ENCODE measurements at places on chromosomes 1 and 21.
A peak's percentile ranks its signal among the peaks of the same experiment; 100 is the strongest.

DNA sequence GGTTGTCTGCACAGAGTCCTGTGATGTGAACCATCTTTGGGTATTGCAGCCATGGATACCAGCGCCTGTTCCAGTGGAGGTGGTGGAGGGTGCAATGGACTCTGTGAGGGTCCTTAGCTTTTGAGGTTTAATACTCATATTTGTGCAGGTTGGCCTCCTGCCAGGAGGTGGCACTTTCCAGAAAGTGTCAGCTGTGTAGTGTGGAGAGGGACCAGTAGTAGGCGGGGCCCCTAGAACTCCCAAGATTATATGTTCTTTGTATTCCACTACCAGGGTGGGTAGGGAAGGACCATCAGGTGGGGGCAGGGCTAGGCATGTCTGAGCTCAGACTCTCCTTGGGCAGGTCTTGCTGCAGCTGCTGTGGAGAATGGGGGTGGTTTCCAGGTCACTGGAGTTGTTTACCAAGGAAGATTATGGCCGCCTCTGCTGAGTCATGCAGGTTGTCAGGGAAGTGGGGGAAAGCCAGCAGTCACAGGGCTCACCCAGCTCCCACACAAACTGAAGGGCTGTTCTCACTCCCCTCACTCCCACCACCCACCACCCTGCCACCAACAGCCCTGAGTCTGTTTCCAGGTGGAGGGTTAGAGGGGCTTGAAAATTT lies 31.2 kb upstream of the ZNF678 start:
- DNase-seq, result no peak

DNA sequence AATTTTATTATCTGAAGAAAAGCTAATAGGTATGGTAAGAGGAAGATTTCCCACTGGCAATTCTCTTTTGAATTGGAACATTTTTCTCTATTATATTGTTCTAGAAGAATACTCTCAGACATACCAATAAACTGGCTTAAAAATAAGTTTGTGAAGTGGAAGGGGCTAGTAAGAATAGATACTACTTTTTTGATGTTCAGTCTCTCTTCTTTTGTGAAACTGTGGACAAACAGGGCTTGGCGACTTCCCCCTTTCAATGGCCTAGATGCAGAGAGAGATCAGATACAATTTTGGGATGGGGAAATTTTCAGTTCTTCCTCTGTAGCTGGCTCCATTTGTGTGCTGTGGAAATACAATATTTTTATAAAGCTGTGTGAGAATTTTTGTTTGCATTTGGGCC lies 2.5 kb downstream of the PBX1 start:
- DNase-seq, result no peak

GRCh38 chr1:169872906-169873305 lies 20.8 kb downstream of the SCYL3 start:
- no peak for DNase-seq

DNA sequence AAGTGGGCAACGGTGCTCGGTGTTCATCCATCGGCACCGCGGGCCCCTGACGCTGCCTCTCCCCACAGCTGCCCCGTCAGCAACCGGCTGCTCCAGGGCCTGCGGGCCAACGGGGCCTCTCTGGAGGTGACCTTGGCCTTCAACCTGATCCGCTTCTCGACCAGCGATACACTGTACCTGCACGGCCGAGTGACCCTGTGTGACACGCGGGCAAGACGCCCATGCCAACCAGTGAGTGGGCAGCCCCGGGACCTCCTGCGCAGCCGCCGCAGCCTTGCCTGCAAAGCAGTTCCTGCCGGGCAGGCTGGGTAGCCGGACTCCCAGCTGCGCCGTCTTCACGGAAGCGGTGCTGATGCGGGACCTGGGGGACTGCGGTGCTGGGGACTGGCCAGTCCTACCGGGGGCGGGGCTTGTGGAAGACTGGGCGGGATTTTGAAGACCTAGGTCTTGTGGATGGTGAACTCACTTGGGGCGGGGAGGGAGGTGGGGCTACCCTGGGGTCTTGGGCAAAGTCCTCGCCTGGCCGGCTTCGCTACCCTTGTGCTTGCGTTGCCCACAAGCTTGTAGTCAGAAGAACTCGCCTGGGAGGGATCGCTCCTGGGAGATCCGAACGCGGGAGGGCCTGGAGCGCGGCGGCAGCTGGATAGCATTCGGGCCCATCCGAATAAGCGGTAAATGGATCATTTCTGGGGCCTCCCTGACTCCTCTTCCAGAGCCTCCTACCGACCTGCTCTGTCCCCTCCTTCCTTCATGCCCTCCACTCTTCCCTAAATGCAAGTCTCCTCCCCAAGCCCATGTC lies 8.8 kb upstream of the CEP85 start:
- no peak for DNase-seq

- DNase-seq, result no peak
Observed at GRCh38 chr1:246029616-246030015, 477.5 kb downstream of the SMYD3 start.

GRCh38 chr1:23930861-23931490 lies 17.8 kb upstream of the CNR2 start:
- peak; percentile 40 for DNase-seq

- no peak for DNase-seq
Observed at GRCh38 chr1:205353612-205354011, 3.1 kb downstream of the KLHDC8A start.

- DNase-seq, result peak; percentile 92
Observed at GRCh38 chr21:35508139-35508888, 459.2 kb upstream of the RUNX1 start.

DNA sequence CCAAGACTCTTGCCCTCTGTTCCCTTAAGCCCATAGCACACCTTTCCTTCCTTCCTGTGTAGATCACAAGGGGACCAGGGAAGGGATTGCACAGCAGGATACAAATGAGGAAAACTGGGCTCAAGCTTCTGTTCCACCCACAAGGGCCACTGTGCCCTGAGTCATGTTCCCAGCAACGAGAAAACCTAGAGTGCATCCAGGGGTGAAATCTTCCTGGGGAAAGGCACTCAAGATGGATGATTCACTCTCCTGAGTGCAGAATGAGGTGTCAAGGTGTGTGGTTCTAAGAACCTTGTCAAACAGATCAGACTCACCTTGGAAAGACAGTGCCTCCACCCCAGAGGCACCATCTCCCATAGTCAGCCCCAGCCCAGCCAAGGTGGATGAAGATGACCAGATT lies 40.7 kb upstream of the EYA3 start:
- peak; percentile 49 for DNase-seq

DNA sequence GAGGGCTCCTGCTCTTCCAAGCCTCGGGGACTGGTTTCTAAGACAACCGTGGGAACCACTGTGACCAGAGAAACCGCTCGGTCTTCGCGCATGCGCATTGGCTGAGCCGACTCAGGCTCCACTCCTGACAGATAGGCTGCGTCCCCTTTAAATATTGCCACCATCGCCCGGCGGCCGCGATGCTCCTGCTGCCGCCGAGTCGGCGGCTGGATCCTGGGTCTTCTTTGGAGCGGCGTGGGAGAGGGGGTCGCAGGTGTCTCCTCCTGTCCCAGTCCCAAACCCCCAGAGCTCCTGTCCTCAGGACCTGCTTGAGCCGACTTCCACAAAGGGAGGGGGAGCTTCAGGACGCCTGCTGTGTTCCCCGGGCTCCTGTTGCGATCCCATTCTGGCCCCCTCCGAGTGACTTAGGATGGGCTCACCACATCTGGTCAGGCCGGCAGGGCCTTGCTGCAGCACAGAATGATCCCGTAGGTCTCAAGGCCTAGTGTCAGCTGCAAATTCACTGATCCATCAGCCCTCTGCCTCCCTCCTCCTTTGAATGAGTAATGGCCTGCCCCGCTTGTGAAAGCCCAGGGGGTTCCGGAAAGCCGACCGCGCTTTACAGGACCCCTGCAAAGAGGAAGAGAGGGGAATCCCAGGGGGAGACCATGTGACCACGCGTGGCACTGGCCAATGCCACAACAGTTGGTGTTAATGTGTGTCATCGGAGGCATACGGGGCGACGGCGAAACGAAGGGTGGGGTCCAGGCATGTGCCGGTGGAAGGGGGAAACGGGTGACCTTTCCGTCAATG lies 683.2 kb upstream of the TPTE start:
- no peak for DNase-seq

DNA sequence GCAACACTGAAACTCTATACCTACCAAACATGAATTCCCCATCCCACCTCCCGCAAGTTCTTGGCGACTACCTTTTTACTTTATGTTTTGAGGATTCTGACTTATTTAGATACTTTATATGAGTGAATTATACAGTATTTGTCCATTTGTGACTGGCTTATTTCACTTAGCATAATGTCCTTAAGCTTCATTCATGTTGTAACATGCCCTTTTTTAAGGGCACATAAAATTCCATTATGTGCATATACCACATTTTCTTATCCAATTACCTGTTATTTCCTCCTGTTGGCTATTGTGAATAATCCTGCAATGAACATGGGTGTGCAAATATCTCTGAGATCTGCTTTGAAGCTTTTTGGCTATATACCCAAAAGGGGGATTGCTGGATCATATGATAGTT lies 22.0 kb upstream of the CHIT1 start:
- DNase-seq, result no peak

DNA sequence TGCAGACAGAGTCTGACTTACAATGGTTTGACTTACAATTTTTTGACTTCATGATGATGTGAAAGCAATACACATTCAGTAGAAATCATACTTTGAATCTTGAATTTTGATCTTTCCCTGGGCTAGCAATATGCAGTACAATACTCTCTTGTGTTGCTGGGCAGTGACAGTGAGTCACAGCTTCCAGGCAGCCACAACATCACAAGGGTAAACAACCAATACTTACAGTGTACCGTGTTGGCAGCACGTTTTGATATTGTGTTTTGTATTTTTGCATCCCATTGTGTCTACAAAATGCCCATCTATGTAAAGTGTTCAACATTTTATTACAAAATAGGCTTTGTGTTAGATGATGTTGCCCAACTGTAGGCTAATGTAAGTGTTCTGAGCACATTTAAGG lies 150.9 kb downstream of the NTMT2 start:
- peak; percentile 41 for DNase-seq

DNA sequence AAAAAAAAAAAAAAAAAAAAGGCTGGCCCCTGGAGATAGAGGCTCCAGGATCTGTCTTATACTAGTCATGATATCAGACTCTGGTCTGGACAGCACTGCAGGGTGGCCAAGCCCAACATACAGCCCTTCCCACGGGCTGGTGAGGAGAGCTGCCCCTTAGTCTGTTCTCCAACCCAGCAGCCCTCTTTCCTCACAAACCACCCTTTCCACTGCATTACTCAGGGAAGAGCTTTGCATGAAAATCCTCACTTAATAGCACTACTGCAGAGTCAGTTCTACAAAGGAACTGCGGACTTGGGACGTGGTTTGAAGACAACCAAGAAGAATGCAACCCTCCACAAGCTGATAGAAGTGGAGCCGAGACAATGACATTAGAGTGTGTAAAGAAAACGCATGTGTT lies 5.7 kb downstream of the BCAR3 start:
- no peak for DNase-seq

- no peak for DNase-seq
Observed at GRCh38 chr1:12565966-12566352, 52.1 kb downstream of the DHRS3 start.

- peak; percentile 54 for DNase-seq
Observed at GRCh38 chr1:205543351-205544301, 39.2 kb downstream of the CDK18 start.

GRCh38 chr1:145771056-145771455 lies 51.8 kb downstream of the CD160 start:
- DNase-seq, result no peak

DNA sequence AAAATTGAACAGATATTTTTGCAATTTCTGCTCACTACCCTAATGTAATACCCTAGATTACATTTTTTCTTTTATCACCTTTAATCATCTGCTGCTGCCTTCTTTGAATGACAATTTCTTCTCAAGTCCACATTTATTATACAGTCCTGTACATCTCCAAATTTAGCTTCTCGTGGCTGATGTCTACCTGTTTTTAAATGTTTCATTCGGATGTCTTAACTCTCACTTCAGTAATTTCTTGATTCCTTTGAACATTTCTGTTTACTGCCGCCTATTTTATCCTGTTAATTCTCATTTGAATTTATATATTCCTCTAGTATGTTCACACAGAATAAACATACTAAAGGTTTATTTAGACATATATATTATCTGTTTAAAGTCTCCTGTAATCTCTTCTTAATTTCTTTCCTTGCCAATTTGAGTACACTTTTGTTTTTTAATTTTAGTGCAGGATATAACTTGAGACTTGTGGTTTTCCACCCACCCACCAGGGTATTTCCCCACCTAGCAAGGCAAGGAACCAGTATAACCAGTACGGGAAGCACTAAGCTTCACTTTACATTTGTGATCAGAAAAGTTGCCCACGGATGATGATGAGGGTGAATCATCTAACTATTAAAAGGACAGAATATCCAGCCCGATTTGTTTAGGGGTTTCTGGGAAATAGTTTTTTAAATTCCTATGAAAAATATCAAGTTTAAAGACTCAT lies 12.7 kb downstream of the INSL5 start:
- no peak for DNase-seq

DNA sequence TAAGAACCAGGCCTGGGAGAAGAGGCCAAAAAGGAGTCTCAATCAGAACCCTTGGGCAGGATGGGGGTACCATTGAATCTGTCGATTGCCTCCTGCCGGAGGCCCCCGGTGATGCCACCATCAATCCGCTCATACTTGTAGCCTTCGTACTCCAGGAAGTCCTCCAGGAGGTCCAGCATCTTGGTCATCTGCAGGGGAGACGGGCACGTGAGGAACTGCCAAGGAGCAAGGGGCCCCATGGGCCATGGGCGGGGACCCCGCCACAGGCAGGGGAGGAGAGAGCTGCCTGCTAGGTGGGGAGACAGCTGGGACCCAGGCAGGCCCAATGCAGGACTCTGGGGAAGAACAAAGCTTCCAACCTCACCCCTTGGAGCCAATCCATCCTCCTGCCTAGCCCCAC lies 48.6 kb downstream of the CHD5 start:
- DNase-seq, result no peak

DNA sequence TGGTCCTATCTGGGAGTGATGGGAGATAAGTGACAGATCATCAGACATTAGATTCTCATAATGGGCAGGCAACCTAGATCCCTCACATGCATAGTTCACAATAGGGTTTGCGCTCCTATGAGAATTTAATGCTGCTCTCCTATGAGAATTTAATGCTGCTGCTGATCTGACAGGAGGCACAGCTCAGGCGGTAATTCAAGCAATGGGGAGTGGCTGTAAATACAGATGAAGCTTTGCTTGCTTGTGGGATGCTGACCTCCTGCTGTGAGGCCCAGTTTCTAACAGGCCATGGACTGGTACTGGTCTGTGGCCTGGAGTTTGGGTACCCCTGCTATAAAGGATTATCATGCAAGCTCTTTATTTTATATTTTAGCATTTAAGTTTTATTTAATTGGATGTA lies 72.0 kb downstream of the ZMYM4 start:
- no peak for DNase-seq

GRCh38 chr1:9942399-9942938 lies 722 bp downstream of the LZIC start:
- DNase-seq, result peak; percentile 54
